Activated T-helper 1 cell treated with Interleukin-2 at 50 U/mL for 16 hours (primary cell): ENCODE measurements at places on chromosomes 4 and X.

DNA sequence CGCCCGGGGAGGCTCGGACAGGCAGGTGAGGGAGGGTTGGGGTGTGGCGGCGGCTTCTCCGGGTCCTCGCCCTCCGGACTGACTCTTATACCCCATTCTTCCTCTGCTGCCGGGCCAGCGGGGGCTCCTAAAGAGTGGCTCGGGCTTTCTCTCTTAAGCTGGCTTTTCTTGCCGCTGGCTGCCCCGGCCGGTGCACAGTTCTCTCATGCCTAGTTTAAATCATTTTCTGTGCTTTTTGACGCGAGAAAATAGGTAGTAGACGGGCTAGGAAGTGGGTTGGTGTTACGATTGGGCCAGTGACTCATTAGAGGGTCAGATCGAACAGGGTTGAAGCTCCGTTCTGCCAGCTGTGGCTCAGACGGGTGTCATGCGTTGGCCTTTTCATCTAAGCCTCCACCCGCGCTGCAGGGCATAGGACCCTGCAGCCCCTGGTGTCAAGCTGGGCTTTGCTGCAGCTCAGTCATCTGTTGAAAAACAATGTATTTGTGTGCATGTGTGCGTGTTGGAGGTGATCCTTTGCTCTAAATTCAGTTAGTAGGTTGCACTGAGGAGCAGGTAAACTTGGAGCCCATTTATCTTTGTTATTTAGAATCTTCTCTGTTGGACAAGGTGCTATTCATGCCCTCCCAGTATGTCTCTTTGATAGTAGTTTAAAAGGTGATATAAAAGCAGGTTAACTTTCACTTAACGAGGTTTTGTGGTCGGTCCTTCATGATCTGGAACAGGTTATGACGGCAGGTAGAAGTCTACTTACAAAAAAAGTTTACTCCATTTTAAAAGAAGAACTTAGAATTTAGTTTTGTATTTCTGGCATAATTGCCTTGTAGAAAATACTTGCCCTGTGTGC is 802 bp downstream of the BMP2K start:
- DNase-seq, result peak; percentile 7

- DNase-seq, result no peak
Measured at GRCh38 chrX:135923353-135923752, 29.8 kb downstream of the SAGE1 start.

DNA sequence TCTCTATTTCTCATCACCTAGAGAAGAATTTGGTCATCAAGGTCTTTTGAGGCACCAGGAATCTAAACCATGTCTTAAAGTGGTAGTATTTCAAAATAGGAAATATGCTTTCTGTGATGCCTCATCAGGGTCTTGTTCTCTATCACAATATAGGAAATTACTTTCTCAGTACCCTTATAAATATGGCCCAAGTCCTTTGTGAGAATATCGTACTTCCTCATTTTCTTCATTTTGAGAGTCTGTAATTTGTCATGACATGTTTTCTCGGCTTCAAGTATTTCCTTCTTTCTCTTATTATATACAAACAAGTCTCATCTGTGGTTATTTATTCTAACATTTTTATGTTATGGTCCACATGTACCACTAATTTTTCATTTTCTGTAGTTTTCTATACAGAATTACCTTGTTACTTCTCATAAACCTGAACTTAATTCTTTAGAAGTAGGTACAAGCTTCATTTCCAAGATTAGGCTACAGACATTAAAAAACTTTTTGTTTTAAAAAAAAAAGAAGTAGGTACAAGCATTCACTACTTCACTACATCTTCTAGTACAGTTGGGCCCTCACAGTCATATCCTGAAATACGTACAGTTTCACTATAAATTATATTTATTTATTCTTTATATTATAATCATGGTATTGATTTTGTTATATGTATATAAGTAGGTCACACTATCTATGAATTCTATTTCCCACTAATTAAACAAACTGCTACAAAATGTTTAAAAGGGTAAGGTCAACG is 54.4 kb downstream of the KLHL13 start:
- DNase-seq, result no peak

DNA sequence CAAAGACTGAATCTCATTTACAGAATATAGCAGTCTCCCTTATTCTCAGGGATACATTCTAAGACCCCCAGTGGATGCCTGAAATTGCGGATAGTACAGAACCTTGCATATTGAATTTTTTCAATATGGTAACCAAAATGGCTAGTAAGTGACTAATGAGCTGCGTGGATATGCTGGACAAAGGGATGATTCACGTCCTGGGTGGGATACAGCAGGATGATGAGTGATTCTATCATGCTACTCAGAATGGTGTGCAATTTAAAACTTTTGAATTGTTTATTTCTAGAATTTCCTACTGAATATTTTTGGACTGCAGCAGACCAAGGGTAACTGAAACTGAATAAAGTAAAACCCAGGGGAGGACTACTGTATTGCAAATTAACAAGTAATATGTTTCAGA is 66.7 kb downstream of the STAG2 start:
- DNase-seq, result no peak

GRCh38 chr4:148053298-148054003 is 321.6 kb downstream of the ARHGAP10 start:
- DNase-seq, result no peak
